Esophagus squamous epithelium (tissue), 5 donors: ENCODE measurements at places on chromosomes 12 and 14.

- no peak for DNase-seq
Observed at GRCh38 chr14:61262082-61262481, 19.1 kb downstream of the TMEM30B start.

- DNase-seq: no peak
Observed at GRCh38 chr12:79689477-79690141, 1.2 kb downstream of the PAWR start.

DNA sequence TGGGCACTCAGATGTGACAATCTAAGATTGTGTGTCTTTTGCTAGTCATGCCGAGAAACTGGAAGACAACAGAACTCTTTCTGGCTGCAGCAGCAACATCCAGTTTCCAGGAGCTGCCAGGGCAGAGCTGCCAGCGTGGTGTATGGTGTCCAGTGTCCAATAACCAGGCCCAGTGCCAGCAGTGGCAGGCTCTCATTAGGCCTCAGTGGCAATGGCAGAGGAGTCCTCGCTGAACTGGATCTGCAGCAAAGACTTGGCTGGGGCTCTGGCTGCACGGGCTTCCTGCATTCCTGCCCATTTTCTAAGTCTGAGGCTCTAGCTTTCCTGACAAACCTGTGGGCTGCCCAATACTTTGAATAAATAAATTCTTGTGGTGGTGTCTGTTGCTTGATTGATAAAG lies 26.2 kb upstream of the PPM1A start:
- no peak for DNase-seq

GRCh38 chr14:96055065-96055752 lies 16.0 kb downstream of the C14orf132 start:
- no peak for DNase-seq

GRCh38 chr12:94297096-94297699 lies 148.8 kb downstream of the PLXNC1 start:
- DNase-seq: no peak

- DNase-seq: no peak
Observed at GRCh38 chr14:105249182-105250007, 1.1 kb downstream of the BTBD6 start.

DNA sequence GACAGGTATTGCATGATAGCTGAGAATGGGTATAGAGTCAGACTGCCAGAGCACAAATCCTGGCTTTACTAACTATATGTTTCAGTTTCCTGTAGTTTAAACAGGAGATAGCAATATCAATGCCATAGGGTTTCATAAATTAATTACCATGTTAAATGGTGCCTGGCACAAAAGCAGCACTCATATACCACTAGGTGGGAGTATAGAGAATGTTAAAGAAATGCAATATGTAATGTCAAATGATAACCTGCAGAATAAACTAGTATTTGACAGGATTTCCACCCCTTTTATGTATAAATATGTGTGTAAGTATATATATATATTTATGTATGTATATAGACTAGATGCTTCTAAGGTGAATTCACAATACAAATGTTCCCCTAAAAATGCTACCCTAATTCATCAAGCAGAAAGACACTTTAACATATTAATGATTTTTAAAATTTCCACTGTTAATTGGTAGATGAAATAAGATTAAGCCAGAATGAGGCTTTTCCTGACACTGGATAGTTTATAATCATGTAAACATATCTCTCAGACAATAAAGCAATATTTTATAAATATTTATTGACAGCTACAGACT lies 8.6 kb downstream of the WDR89 start:
- DNase-seq: no peak

GRCh38 chr14:23984891-23985602 lies 3.7 kb upstream of the DHRS4L2 start:
- no peak for DNase-seq

DNA sequence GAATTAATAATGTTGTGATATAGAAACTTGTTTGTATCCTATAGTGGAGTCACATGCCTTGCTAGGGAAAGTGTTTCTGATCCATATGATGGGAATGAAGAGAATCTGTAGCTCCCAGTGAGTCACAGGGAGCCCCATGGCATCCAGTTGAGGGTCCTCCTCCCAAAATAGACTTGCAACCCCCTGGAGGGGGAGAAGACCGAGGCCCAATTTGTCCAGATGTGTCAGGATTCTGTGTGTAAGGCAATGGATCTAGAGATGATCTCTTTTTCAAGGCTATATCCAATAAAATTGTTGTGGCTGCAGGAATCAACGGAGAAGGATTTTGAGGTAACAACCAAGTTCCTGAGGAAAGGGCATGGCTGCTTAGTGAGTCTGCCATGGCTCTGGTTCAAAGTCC lies 121.8 kb downstream of the BCL11B start:
- no peak for DNase-seq

DNA sequence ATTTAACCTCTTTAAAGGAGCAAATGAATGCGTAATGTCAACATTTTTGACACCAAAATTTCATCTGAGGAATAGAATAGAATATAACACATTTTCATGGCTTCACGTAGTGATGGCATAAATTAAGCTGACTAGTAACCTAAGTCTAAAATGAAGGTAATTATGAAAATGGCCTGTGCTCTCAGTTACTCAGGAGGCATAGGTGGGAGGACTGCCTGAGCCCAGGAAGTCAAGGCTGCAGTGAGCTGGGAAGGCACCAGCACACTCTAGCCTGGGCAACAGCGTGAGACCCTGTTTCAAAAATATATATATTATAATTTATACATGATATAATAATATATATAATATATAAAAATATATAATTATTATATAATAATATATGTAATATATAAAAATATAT lies 383.2 kb upstream of the ATP2B1 start:
- DNase-seq: no peak

DNA sequence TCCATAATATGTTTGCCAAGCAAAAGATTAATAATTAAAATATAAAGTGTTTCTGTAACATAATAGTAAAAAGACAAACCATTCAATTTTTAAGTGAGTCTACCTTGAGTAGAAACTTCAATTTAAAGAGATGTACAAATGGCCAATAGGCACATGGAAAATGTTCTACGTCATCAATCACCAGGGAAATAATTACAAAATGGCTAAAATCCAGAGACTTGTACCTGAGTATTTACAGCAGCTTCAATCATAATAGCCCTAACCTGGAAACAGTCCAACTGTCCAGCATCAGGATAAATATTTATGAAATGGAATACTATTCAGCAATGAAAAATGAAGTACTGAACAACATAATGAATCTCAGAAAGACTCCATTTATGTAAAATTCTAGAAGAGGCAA lies 95.5 kb upstream of the FAR2 start:
- DNase-seq: no peak

DNA sequence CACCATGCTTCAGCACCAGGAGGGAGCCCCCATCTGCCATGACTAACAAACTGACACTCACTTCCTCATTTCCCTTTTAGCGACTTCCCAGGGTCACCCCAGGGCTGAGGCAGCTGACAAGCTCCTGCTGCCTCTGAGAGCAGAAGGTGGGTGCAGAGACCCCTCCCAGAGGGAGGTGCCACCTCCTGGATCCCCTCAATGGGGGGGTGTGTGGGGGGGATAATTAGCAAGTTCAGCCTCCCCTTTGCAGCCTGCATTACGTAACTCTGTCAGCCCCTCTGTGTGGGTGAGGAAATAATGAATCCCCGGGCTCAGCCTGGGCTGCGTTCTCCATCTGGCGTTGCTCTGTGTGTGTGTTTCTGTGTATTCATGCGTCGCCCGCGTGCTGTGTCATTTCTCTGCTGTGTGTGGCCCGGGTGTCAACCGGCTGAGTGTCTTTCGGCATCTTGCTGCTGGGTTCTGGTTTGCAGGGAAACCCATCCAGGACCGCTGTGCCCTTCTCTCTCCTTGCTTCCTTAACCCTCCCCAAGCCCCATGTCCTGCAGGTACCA lies 28.0 kb downstream of the NOS1 start:
- no peak for DNase-seq

GRCh38 chr12:131570596-131570995 lies 140.3 kb upstream of the SFSWAP start:
- DNase-seq: no peak

DNA sequence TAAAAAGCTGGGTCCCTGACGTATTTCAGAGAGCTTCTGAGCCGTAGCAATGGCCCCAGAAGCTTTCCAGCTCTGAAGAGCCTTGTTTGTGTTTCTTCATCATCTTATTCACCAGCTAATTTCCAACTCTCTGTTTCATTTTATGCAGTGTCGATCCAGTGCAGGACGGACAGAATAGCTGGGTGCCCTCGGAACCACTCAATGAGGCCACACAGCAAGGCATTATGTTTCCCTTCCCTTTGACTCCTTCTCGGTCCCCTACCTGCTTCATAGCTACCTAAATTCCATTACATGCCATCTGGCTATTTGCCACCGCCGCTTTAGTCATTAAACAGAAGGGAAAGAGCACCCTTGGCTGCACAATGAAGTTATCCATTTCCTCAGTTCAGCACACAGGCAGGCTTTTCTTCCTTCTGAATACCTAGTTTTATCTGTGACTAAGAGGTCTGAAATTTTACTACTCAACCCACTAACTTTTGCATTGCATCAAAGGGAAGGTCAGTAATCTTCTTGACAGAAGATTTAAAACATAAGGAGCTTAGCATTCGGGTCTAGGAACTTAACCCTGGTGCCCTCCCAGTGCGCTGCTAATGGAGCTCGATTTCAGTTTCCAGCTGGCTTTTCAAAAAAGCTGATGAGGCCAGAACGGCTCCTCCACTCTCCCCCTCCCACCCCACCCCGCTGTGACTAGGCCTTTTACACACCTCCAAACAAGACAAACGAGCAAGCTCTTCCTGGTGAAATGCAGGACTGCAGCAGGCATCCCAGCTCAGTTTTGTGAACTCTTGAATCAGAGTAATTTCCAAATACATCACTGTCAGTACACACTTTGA lies 176.8 kb downstream of the GXYLT1 start:
- DNase-seq: no peak

GRCh38 chr12:110271015-110271414 lies 10.0 kb upstream of the ATP2A2 start:
- DNase-seq: no peak

DNA sequence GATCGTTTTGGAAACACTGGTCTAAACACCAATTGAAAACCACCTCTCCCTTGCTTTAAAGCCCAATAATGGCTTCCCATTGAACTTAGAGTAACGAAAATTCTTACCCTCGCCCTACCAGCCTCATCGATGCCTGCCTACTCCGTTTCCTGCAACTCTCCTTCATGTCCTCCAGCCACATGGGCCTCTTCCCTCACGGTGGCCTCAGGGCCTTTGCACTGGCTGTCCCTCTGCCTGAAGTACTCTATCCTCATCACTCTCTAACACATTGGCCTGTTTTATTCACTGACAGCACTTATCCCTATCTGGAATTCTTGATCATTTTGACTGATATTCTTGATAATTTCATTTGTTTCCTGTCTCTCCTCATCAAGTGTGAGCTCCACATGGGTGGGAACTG lies 46.8 kb downstream of the MOK start:
- no peak for DNase-seq

DNA sequence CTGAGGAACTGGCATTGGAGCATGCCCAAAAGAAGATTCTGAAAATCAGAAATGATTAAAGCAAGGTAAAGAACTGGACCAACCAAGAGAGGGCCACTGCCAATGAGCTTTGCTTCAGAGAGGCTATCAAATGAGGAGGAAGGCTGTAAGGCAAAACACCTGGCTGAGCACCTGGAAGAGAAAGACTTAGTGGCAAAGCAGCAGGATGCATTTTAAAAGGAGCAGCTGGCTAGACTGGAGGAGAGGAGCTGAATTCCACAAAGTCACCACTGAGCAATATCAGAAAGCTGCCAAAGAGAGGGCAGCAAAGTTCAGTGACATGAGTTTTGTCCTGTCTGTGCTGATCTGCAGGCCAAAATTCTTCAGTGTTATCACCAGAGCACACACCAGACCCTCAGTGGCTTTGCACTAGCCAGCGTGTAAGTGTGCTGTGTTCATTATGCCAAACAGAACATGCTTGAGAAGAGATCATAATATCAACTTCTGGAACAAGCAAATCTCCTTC lies 338.7 kb downstream of the TRHDE start:
- no peak for DNase-seq

DNA sequence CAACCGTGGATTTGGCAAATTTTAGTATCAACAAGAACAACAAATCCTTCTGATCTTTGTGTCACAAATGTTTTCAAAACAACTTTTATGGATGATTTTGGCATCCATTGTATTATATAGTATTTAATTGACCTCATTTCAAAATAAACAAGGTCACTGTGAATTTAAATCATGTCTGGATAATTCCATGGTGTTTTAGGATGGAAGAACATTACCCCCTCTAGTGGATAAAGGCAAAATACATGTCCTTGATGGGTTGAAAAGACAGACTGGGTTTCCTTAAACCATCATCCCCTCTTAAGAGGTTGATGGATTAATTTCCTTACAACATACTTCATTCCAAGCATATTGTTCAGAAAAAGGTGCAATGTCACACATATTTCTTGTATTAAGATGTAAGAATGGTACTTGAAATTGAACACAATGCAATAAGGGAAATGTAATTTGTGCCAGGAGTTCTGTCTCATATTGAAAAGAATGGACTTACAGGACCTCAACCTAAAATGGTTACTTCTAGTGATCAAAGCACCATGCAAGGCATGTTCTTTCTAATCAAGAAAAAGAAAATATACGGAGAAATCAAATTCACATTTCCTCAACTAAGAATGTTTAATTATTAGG lies 352.0 kb downstream of the BCAT1 start:
- no peak for DNase-seq
